Upper lobe of right lung (tissue), 1 donor: ENCODE measurements at places on chromosomes 6 and 20. TPM values are rescaled to one million over a fixed set of nuclear protein-coding genes. Genes with fewer than 3 reads are reported as not detected.

The ATP6V1G2 gene
- 0.75 TPM for total RNA-seq

DNA sequence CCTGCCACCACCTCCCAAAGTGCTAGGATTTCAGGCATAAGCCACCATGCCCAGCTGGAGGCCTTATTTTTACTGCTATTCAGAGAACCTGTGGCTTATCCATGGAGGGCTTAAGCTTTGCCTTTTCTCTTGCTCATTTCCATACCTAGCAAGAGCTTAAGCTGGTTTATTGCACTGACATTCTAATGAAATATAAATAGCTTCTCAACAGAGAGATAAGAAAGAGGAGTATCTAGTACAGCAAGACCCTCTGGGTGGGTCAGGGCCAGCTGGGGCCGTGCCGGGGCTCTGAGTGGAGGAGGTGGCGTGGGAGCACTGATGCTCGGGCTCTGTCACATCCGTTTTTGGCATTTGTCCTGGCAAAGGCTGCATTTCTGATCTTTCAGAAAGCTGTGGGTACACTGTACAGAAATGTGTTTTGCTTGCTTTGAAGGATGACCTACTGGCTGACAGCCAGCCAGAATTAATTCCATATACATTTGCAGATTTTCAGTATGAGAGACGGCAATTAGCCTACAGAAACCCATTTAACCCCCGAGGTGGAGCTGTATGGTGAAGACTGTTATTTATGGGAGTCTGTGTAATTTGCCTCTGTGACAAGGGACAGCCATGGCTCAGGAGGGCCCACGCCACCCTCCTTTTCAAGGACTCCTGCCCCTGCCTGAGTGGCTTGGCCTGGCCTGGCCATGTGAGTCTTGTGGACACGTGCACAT lies 181.6 kb upstream of the AKAP12 start:
- H3K36me3 ChIP-seq = no peaks in the 10 kb centered on the region
- no peaks in the 10 kb centered on the region for H3K27me3 ChIP-seq
- no peak overlapping the region for H3K4me3 ChIP-seq
- no peaks in the 10 kb centered on the region for H3K4me1 ChIP-seq

The LRP11 gene
- 51.1 TPM for total RNA-seq

DNA sequence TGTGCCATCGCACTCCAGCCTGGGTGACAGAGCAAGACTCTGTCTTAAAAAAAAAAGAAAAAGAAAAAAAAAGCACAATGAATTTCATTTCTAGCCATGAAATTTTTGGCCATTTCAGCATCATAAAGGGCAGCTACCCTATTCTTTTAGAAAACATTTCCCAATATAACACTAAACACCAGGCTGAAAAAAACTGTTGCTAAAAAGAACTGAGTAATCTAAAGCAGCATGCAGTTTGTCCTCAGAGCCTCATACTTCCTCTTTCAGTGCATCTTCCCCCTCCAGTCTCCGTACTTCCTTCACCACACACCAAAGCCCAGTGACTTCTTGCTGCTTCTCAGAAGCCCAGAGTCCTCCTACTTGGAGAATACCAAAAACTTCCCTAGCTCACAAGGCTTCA lies 5.6 kb upstream of the IFNGR1 start:
- no peak overlapping the region for H3K4me3 ChIP-seq
- H3K4me1 ChIP-seq = peaks cover 74% of the 10 kb centered on the region
- H3K27me3 ChIP-seq = no peaks in the 10 kb centered on the region
- H3K27ac ChIP-seq = peak overlapping the region; percentile 83
- DNase-seq = no peak
- H3K36me3 ChIP-seq = no peaks in the 10 kb centered on the region

DNA sequence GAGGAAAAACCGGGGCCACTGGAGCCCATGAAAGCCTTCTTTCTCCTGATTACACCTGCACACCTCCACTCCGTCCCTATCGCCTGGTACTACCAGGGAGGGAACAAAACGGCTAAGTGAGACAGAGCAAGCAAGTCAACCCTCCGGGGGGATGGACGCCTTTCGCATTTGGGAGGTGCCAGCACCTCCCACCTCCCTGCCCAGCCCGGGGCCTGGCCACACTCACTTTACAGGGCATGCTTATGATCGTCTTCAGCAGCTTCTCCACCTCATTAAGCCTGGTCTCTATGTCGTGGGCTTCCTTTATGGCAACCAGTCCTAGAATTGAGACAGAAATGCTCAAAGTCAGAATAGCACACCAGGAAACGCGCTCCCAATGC lies 13.7 kb downstream of the PXDC1 start:
- no peak for DNase-seq
- H3K27ac ChIP-seq = no peak overlapping the region
- peaks cover 51% of the 10 kb centered on the region for H3K36me3 ChIP-seq
- H3K27me3 ChIP-seq = no peaks in the 10 kb centered on the region
- H3K4me3 ChIP-seq = no peak overlapping the region
- peaks cover 19% of the 10 kb centered on the region for H3K4me1 ChIP-seq
